H1 (cell line): ENCODE measurements at places on chromosomes 12 and 14. TPM values are rescaled to one million over a fixed set of nuclear protein-coding genes. Genes with fewer than 3 reads are reported as not detected.

GRCh38 chr14:90593254-90594040 is 196.6 kb downstream of the CALM1 start:
- no peak for DNase-seq

DNA sequence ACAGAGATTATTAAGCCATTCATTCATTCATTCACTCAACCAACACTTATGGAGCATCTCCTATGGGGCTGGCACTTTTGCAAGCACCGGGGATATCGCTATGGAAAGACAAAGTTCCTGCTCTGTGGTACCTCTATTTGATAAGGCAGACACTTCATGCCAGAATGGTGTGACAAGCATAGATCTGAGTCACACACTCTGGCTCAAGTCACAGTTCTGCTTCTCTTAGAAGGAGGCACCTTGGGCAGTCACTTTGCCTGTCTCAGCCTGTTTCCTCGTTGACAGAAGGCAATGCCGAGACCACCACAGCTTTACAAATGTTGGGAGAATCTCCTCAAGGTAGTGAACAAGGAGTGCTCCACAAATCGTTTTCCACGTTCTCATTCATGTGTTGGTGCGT is 205.2 kb downstream of the SLC41A2 start:
- DNase-seq, result no peak

DNA sequence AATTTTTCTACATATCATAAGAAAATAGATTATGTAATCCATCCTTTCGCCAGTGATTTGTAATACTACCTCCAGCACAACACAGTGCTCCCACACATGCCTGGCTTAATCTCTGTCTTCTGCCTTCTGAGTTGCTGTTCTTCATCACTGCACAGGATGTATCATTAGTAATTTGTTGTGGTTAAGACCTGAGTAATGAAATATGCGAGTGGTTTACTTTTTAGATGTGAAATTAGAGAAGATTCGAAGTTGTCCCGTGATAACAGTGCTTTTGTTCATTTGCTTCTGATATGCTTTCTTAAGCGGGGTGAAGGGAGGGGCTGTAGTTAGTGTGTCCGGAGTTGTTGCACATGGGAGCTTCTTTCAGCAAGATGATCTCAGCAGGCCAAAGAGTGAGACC is 18.1 kb downstream of the KRT85 start:
- no peak for DNase-seq

DNA sequence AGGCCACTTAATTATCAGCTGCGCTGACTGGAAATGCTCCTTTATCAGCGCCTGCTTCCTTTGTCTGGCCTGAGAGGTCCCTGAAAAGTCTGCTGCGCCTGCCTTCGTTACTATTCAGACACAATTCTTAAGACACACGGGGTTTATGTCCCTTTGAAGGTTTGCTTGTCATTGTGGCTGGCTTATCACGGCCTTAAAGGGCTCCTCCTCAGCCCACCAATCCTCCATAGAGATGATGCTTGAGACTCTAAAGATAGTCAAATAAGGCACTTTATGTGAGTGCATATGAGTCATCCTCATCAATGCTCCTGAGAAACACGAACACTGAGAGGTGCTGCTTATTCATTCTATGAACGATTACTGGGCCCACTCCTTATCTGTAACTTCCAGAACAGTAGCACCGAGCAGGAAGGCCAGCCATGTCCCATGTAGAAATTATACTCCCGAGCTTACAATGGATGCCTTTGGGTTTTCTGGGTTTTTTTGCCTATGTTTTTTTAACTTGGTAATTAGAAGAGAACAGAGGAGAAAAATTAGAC is 1268.2 kb upstream of the TMEM132C start:
- no peak for DNase-seq

DNA sequence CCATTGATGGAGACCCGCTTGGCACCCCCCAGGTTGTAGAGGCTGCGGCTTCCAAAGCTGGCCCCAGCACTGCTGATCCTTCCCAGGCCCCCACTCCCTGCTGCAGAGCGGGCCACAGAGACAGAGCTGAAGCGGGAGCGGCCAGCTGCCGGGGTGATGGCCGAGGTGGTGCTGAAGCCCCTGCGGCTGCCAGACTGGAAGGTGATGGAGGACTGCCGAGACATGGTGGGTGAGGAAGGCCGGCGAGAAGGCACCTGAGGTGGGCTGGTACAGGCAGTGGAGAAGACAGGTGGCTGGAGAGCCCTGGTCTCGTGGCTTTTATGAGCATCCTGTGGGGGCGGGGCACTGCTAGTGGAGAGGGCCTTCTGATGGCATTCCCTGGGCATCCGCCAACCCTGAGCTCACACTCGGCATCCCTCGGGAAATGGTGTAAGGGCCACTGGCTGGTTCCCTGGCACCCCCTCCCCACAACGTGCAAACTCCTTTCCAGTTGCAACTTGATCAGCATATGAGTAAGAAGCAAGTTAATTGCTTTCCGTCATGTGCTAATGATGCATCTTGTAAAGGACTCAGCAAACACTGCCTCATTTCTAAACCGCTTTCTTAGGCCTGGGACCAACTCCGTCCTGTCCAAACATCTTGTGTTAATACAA is at the start of gene KRT75:
TSS of gene KRT75 (minus strand) at position 291 of the 653 bp plus-strand sequence. CDS start at position 224, 67 bp downstream.
- no peak for DNase-seq

DNA sequence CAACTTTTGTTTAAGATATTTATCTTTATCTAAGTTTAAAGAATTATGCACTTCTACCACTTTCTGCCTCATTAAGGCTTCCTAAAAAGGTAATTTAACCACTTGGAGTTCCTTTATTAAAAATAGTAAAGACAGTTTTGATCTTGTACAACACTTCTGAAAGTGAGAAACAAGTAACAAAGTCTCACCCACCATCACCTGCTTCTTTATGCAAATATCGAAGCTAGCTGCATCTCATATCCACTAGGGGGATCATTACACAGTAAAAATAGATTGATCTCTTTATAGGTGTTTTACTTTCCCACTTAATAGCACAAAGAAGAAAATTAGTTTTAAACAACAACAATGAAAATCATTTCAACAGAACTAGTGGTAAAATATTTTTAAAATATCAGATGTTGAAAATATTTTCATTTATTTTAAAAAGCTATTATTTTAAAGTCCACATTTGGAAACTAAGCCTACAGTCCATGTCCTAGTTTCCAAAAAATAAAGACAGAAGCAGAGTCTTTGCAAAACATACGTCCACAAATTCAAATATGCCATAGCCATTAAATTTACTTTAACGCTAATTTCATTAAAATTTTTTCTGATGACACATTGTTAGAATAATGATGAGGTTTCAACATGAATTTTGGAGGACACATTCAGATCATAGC is 160.0 kb upstream of the SOX5 start:
- DNase-seq, result no peak

DNA sequence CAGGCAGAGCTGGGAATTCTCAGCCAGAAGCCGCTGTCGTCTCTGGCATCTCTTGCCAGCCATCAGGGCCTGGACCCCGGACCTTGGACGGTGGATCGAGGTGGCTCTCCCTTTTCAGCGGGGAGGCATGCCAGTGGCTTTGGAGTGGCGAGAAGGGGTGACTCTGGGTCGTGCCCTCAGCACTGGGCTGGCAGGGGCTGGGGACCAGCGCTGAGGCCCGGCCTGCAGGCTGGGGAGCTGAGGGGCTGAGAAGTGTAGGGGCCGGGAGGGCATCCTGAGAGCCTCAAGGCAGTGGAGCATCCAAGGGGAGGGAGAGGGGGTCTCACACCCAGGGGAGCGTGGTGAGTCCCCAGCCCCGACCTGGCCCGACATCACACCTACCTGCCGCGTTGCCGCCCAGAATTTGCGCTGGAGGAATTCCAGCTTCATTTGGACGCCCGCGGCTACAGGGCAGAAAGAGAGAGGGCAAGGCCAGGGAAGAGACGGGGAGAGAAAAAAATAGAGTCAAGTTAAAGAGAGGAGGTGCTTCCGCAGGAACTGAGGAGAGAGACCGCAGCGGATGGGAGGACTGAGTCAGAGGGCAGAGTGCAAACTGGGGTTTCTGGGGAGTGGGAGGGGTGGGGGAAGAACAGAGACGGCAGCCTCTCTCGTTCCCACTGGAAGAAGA is 9.0 kb upstream of the LRTM2 start:
- DNase-seq, result no peak

DNA sequence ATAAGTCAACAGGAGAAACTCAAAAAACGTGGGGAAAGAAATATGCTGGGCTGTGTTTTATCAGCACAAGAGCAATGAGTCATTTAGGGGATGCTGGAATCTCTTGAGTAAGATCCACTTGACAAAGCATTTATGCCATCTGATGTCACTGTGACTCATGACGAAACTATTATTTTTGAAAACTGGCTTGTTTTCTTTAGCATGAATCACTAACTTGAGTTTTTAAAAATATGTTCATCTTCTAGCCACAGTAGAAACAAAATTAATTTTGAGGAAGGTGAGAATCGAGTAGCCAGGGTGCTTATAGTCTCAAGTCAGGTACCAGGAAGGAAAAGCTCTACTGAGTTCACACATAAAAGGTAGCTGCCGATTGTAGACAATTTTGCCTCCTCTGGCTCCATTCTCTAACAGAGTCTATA is 456.2 kb upstream of the MGAT4C start:
- no peak for DNase-seq

- DNase-seq, result no peak
These were observed 7.8 kb downstream of the ACOT4 start for GRCh38 chr14:73599499-73599898.

DNA sequence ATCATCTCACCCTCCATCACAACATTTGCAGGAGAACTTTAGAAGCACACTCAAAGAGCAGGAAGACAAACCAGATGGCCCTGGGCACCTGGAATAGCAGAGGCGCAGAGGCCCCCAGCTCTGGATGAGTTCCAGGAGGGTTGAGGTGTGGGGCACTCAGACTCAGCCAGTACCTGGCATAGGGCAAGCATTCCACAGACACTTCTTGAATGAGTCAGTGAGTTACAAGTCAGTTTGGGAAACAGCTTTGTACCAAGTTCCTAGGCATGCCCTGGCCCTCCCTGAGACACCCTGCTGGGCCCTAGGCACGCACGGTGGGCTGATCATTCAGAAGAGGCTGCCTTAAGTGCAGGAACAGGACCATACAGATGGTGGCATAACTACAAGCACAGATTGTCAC is 54.3 kb downstream of the MAP3K9 start:
- DNase-seq, result no peak

GRCh38 chr12:89244536-89244935 is 107.8 kb downstream of the DUSP6 start:
- no peak for DNase-seq

DNA sequence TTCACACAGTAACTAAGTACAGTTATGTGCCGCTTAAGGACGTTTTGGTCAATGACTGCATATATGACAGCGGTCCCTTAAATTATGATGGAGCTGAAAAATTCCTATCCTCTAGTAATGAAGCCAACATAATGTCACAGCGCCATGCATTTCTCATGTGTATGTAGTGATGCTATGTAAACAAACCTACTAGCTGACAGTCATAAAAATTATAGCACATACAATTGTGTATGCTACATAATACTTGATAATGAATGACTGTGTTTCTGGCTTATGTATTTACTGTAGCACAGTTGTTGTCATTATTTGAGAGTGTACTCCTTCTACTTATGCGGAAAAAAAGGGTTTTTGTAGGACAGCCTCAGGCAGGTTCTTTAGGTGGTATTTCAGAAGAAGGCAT is 99.7 kb downstream of the DACT1 start:
- no peak for DNase-seq

DNA sequence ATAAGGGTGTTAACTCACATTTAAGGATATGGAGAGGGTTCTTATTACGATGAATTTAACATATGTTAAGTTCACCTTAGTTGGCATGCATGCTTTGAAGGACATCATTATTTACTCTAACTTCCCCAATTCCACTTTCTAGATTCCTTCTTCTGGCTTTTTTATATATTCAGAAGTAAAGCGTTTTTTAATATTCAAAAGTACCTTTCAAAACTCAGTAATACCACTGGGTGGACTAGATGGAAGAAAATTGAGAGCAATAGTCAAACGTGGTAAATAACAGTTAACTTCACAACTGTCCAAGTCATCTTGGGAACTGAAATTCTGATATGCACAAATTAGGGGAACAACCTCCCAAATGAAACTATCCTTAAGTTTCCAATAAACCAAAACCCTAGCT is 9.1 kb downstream of the SINHCAF start:
- no peak for DNase-seq

GRCh38 chr14:32167907-32168306 is 33.9 kb upstream of the RNU6-7 start:
- DNase-seq, result no peak

DNA sequence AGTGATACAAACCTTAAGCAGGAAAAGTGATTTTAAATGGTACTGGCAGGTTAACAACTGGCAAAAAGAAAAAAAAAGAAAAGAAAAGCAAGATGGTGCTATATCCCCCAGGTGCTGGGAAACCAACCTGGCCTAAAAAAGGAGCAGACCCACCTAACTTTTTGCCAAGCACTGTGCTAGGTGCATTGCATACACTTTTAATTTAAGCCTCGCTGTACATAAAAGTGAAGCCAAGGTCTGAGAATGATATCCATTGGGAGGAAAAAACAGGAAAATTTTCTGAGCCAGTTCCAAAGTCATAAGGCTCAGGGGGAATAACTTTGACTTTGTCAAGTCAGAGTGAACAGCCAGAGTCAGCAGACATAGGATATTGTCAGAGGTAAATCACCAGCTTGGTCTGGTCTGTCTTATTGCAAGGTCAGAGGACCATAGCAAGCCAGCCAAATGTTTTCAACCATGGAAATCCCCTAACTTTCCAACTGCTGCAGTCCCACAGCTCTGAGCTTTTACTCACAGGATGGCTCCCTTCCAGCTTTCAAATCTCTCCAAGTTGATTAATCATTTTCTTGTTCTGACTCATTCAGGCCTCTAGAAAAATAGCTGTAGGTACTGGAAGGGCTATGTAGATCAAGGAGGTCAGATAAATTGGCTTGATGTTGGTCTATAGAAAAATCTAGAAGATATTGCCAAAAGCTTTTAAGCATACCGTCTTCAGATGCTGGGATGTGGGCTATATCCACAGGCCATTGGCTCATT is 412.9 kb downstream of the RAD51B start:
- DNase-seq, result no peak

- peak; percentile 92 for DNase-seq
These were observed 769.4 kb downstream of the MED13L start for GRCh38 chr12:115507951-115508722.

Gene HOXC13
- 0.02 TPM in 1 of 2 replicates, not detected in the other for polyA plus RNA-seq

Gene PARP11
- 3.4 and 4.2 TPM in 2 replicates for polyA plus RNA-seq

Gene PAH
- 3.9 and 4.9 TPM in 2 replicates for polyA plus RNA-seq

Gene CCDC184
- 3.0 and 3.1 TPM in 2 replicates for polyA plus RNA-seq

Gene ATXN3
- polyA plus RNA-seq, result 4.1 and 8.8 TPM in 2 replicates

Gene TTC9
- polyA plus RNA-seq, result 16.5 and 21.0 TPM in 2 replicates

Gene ANGEL1
- polyA plus RNA-seq, result 27.2 and 31.6 TPM in 2 replicates

Gene STYK1
- 0.38 and 0.61 TPM in 2 replicates for polyA plus RNA-seq

Gene NFATC4
- 50.3 and 78.9 TPM in 2 replicates for polyA plus RNA-seq

Gene TMPRSS12
- polyA plus RNA-seq, result not detected in 2 replicates
